ENCODE measurements at places on chromosomes 6 and 20.

DNA sequence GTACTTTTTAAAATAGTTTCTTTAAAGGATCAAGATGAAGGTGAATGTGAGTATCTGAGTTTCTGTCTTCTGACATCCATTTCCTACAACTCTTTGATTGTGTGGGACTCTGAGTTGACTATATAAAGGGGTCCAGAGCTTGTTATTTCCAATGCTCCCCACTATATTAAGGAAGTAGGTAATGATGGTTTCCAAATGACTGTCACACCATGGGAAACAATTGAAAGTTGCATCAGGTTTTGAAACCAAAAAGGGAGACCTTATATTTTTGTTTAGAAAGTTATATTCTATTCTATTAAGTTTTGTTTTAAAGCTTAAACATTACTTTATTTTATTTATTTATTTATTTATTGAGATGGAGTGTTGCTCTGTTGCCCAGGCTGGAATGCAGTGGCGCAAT is 11.2 kb downstream of the CASS4 start:
- DNase-seq: no peak

GRCh38 chr20:8805737-8806442 is 263.0 kb upstream of the PLCB4 start:
- DNase-seq: no peak

DNA sequence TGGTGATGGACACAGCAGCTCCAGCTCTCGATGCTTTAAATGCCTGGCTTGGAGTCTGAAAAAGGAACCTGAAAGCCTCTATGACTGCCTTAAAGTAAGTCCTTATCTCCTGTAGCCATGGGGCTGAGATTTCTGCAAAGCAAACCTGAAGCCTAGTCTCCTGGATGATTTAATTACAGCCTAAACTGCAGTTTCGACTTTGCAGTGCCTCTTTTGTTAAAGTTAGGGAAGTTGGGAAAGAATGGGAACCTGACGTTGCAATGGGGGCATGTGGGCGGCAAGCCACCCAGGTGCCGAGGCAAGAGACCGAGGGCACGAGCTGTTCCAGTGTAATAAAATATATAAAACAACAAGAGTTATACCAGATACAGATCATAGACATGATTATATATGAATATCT is 11.7 kb upstream of the TCFL5 start:
- no peak for DNase-seq

DNA sequence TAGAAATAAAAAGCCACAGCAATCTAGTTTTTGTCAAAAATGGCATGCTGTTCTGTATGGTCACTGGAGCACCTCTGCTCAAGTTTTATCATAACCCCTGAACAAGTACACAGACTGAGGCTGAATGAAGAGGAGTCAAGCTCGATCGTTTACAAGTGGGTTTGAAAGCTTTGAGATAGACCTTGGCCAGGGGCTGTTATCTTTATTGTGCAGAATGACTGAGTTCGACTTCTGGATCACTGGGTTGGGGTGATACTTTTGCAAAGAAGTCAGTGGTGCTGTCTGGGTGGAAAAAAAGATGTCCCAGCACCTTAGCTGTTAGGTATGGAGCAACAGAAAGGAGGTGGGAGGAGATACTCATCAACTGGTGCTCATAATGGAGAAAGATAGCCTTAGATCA is 446.0 kb downstream of the HACE1 start:
- DNase-seq: no peak

DNA sequence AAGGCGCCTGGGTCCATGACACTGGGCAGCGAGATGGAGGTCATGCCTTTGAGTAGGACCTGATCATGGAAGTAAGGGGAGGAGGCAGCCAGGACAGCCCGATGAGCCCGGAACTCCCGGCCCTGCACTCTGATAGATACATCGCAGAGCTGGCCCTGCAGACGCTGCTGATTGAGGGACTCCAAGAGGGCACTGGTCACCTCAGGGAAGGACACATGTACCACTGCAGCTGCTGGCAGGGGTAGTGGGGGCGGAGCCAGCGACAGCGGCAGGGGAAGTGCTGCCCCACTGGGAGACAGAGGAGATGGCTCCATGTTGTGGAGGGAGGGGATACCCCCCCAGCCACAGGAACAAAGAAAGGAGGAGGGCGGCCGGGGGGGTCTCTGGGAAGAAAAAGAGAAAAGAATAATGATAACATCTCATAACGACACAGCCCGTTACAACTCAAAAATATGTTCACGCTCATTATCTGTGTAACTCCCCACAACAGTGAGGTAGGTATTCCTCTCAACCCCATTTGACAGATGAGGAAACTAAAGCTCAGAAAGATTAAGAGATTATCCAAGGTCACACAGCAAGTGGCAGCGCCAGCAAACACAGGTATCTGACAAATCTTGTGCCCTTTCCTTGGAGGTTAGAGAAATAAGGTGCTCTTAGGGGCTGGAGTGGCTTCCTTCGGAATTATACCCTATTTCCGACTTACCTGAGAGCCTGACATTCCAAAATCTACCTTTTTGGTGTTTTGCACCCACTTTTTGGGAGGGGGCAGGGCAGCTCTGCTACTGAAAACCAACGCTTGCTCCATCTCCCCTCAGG is 733 bp downstream of the ZBTB22 start:
- DNase-seq: peak; percentile 65

DNA sequence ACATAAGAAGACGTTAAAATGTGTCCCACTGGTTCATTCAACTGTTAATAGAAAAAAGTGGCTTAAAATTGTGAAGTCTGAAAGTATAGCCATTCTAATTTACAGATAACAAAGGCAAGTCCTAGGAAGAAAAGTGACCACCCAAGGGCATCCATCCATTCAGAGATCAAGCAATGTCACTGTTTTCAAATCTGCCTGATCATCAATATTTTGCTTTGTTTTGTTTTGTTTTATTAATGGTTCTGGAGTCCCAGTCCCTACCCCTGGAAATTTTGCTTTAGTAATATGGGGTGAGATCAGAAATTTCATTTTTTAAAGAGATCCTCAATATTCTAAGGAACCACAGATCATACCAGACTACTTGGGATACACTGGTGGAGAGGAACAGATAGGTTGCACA is 17.3 kb downstream of the KIAA0408 start:
- no peak for DNase-seq

DNA sequence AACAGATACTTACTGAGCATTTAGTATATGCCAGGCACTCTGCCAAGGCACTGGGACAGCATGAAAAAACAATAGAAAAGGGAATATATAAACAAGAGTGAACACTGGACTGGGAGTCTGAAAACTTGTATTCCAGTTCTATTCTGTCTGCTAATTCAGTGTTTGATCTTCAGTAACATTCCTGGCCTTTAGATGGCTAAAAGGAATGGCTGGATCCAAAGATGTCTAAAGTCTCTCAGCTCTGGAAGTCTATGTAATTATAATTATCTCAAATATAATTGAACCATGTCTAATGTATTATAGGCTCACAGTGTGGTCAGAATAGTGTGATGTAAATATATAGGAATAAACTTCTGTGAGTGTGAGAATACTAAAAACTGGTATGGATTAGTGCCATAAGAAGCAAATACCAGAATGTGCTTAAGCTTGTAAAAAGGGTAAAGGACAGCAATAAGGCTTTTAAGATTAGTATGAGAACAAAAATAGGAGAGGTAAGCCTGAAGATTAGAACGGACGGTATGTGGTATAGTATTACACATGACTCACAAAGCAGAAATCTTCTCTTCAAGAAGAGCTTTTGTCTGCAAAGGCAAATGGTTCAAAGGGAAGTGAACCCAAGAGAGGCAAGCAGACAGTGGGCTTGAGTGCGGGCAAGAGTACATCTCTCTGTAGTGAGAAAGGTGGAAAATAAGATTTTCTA is 68.5 kb downstream of the TMEM200A start:
- DNase-seq: no peak

DNA sequence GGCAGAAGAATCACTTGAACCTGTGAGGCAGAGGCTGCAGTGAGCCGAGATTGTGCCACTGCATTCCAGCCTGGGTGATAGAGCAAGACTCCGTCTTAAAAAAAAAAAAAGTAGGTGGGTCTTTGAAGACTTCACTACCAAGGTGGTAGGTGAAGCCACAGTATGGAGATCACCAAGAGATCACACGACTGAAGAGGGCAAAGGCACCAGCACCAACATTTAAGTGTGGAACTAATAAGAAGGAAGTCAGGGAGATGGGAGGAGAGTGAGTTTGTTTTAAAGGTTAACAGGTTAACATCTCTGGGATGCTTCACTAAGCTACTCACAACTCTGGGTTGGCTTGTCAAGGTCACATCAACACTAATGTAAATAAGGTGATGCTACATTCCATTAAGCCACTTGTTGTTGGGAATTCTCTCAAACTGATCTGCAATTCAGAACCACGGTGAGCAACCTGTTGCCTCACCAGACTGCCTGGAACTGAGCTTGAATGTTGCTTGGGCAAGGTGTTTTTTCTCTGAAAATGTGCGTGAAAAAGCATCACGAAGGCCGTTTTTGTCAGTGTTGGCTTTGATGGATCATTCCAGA is 48.7 kb downstream of the KCTD20 start:
- DNase-seq: no peak

DNA sequence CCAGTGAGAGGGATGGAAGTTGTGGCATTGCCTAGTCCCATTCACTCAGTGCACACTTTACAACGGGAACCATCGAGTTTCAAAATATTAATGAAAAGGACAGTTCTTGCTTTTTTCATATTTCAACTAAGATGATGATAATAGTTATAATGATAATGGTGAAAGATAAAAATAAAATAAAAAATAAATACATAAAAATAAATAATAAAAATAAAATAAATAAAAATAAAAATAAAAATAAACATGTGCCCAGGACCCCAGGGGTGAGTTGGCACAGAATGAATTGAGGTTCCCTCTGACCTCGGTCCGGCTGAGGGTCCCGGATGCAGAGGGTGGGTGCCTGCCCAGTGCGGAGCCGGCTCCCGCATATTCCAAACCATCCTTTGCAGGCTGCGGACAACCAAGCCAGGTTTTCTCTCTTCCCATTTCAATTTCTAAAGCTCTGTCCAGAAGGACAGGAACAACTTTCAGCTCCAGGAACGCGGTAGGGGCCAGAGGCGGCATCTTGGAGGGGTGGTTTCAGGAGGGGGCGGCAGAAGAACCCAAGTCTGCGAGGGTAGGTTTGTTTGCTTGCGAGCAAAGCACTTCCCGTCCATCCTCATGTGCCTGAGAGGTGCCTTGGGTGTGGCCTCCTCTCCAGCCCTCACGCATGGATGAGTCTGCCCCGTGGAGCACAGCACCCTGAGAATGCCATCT is 236.8 kb downstream of the DLL1 start:
- peak; percentile 19 for DNase-seq

- DNase-seq: no peak
Measured at GRCh38 chr6:130773860-130774259, 53.3 kb upstream of the SMLR1 start.

GRCh38 chr6:101534821-101535220 is 141.3 kb downstream of the GRIK2 start:
- no peak for DNase-seq

DNA sequence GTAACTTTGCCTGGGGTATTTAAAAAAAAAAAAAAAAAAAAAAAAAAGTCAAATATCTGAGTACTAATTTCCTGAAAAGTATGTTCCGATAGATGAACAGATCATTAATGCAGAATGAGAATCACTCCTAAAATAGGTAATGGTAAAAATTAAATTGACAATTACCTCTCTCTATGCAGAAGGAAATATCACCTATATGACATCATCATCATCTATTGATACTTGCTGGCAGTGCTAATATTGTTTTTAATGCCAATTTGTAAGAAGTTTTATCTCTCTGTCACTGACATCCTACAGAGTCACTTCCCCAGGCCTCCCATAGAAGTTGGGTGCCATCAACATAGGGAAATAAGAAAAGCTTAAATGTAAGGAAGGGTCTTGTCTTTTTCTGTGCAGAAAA is 29.9 kb downstream of the ADNP start:
- no peak for DNase-seq

GRCh38 chr20:51767867-51768758 is at the start of gene ATP9A:
ATP9A (minus strand) TSS chr20:51768390; CDS start chr20:51768369, 21 bp downstream.
- peak; percentile 55 for DNase-seq

DNA sequence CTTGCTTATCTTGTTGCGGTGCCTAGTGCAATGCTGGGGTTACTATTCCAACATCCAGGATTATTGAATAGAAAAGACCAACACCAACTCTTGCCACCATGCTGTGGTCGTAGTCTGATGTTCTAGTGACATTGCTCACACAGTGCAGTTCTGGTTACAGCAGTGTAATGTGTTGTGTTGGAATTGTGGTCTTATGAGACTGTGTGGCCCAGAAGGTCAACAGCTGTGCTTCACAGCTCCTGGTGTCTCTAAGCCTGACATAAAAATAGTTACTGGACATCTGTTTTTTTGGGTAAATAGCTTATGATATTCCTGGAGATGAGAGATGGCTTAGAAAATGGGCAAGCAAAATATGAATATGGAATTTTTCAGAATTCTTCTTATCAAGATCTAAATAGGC is 57.6 kb downstream of the SLC22A2 start:
- no peak for DNase-seq

DNA sequence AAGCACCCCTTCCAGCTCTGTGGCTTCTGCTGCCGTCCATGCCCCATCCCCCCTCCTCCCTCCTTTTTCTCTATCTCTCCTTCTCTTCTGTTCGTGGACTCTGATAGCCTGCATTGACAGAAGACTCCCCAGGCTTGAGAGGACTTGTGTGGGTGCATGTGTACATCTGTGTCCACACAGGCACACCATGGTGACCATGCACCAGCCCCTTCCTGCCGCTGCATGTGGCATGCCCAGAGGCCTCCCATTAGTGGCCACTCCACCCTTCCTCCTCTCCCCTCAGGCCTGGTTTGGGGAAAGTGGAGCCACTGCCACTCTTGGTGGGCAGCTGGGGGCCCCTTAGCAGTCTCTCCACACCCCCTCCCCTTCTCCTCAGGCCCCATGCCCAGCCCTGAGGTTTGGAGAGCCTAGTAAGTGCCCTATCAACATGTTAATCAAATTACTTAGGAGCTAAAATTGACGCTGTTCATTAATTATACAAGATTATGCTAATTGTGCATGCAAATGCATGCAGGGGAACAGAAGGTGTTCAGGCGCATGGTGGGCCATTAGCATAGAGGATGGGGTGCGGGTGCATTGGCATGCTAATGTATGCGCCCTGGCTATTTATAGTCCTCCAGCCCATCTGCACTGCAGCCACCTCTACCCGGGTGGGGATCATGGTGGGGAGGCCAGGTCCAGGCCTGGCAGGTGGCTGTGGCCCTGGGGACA is 45.9 kb downstream of the EBF4 start:
- no peak for DNase-seq

GRCh38 chr6:112831022-112831421 is 483.9 kb downstream of the RFPL4B start:
- DNase-seq: no peak

GRCh38 chr6:8904754-8905153 is 469.4 kb upstream of the SLC35B3 start:
- DNase-seq: no peak
